Colonic mucosa (tissue), 4 donors: ENCODE measurements at places on chromosomes 12 and 14. TPM values are rescaled to one million over a fixed set of nuclear protein-coding genes. Genes with fewer than 3 reads are reported as not detected.

DNA sequence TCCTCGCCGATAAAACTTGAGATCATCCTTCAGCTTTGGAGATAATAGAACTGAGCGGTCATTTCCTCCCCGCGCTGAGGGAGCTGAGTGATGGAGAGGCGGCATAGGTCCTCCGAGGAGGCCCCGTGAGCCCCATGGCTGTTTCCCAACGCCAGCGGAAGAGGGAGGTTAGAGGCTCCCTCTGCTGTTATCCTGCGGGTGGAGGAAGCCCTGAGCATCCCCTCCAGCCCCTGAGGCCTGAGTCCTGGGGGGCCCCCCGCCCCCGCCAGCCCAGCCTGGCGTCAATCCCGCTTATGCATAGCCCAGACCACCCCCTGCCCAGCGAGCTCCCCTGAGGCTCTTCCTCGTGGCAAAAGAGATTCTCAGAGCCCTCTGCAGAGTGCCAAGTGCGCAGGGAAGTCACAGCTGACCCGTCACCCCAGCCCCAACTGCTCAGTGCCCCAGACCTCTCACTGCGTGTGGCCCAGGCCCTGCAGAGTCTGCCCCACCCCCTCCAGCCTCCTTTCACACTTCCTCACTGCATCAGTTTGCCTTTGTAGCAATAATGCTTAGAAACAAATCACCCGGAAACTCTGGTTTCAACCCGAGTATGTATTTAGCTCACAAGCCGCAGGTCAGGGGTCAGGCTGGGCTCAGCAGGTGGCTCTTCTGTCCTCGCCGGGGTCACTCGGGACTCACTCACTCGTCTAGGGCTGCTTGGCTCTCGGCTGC is 44.7 kb upstream of the GALNT9 start:
- H3K4me1 ChIP-seq: no peaks in the 10 kb centered on the region
- DNase-seq: no peak
- no peaks in the 10 kb centered on the region for H3K27me3 ChIP-seq
- H3K27ac ChIP-seq: no peak overlapping the region
- H3K4me3 ChIP-seq: no peak overlapping the region

- no peaks in the 10 kb centered on the region for H3K4me1 ChIP-seq
- no peak overlapping the region for H3K4me3 ChIP-seq
- H3K27me3 ChIP-seq: no peaks in the 10 kb centered on the region
- no peak overlapping the region for H3K27ac ChIP-seq
These were observed 11.3 kb upstream of the GNG2 start for GRCh38 chr14:51849097-51849496.

The HOXC11 gene
- not detected for total RNA-seq

DNA sequence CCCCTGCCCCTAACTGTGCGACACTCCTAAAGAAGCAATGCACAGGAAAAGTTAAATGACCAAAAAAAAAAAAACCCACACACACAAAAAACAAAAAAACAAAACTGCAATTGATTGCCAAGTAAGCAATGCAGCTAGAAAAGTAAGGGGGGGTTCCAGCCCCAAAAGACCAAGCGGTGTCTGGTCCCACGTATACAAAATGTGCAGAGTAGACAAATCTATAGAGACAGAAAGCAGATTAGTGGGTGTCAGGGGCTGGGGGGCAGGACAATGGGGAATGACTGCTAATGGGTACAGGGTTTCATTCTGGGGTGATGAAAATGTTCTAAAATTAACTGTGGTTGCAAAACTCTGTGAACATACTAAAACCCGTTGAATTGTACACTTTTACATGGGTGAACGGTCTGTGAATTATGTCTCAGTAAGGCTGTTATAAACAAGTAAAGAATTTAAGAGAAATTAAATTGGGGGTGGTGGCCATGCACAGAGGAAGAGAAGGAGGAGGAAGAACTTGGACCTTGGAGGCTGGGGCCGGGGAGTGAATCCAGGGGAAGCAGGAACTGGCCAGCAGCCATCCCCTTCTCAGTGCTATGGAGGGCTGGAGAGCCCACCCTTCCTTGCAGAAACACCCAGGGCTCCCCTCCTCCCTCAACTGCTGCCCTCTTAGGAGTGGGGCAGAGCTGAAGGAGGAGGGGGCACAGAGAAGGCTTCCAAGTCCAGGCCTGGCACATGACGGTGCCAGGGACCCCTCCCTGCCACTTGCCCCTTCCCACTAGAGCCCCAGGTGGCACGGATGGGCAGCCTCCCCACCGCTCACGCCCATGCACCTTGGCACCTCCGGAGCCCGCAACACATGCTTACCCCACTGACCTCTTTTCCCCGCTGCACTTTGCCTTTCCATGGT is 45.4 kb downstream of the KDM2B start:
- peak overlapping the region; percentile 87 for H3K27ac ChIP-seq
- peaks cover 15% of the 10 kb centered on the region for H3K4me1 ChIP-seq
- peak; percentile 25 for DNase-seq
- no peaks in the 10 kb centered on the region for H3K27me3 ChIP-seq
- no peaks in the 10 kb centered on the region for H3K36me3 ChIP-seq

The GSC gene
- total RNA-seq: not detected

The RASSF9 gene
- 0.32 TPM for total RNA-seq

The KLRC4 gene
- total RNA-seq: 0.47 TPM
